ENCODE measurements at places on chromosomes 7 and 10. TPM values are rescaled to one million over a fixed set of nuclear protein-coding genes. Genes with fewer than 3 reads are reported as not detected.

The PDGFA gene
- total RNA-seq = 37.3 TPM

The ANKRD61 gene
- total RNA-seq = 1.3 TPM

The AKR1C8 gene
- 0.12 TPM for total RNA-seq

The CALD1 gene
- total RNA-seq = 152 TPM

The EGR2 gene
- 1.1 TPM for total RNA-seq

The SPDYE11 gene
- total RNA-seq = not detected

The PARP12 gene
- 27.3 TPM for total RNA-seq

The CALCR gene
- not detected for total RNA-seq

The KLF14 gene
- total RNA-seq = 0.64 TPM

The CFAP58 gene
- 0.12 TPM for total RNA-seq

All from H4 (cell line).